ENCODE measurements at places on chromosomes 12 and 14.

DNA sequence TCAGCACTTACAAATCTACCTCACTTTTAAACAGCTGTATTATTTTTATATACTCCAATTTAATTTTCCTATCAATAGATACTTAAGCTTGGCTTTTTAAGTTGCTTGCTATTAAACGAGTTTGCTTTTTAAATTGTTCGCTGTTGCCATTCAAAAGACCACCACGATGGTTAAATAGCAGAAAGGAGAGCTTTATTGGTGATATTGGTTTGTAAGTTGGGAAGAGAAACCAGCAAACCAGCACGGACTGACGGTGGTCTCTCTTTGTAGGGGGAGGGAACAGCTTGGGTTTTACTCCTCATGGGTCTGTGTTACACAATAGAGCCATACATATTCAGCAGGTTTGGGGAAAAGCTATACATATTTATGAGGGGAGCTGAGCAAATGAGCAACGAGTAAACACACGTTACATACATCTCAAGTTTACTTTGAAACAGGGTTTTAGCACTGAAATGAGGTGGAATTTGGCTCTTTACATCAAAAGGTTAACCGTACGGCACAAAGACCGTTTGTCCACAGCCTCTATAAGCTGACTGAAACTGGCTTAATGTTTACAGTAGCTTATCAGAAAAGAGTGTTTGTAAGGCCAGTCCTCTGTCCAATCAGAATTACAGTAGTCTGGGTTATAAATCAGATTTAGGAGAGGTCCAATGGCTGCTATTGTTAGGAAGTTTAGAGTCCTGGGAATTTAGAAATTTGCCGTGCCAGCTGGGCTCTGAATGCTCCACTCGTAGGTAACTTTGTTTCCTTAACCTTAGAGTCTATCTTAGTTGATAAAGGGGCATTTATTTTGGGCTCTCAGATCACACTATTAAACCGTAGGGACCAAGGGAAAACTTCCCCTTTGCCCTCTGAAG is 69.7 kb upstream of the DHRS4 start:
- no peak for DNase-seq

DNA sequence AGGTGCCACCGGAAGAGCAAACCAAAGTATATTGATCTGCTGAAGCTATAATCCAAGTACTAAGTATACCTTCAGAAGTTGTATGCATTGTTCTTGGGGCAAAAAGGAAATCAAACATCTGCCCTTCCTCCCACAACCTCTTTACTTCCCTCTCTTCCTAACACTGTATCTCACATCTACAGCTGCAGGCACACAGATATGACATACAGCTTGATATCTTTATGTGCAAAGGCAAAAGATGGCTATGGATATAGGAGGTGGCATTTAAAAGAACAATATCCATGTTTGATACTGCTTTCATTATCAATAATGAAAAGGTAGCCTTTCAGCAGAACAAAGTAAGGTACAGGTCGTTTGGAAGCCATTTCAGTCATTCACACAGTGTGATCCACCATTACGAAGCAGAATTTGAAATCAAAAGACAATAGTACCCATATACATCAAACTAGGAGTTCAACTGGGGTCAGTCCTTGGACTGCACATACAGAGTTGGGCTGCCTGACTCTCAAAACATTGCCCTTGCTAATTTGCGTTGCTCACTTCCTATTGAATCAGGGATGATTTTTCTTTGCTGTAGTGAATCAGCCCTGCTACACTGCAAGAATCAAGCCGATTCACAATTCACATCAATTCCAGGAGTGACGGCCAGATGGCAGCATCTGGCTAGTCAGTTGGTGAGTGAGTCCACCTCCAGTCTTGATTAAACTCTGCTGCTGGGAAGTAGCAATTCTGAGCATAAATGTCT is 8.9 kb downstream of the ANG start:
- peak; percentile 88 for DNase-seq

DNA sequence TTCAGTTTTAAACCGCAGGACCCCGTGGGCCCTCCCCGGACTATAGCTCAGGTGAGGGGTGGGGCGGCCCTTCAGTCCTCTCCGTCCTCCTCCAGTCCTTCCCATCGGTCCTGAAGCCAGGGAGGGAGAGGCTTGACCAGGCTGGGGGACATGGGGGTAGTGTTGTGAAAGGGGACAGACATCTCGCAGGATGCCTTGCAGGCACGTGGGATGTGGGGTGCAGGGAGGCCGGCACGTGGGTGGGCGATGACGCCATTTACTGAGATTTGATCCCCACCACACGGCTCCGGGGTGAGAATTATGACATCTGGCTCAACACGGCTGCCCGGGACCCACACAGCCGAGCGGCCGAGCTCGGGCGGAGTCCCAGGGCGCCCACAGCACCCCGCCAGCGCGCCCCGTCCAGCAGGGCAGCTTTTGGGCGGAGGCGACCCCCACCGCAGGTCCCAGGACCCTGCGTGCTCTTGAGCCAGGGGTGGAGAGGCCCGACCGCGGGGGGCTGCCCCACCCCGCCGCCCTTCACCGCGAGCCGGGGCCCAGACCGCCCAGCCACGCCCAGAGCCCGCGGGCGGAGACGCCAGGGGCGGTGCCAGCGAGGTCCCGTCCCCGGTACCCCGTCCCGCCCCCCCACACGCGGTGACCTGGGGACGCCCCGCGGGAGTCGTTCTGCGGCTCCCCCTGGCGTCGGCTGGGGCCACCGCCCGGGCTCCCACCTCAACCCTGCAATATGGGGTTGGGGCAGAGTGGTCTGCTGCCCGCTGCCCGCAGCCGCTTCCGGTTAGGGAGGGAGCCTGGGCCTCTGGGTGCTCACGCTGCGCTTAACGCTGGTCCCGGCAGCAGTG is 3.3 kb upstream of the EXOC3L4 start:
- peak; percentile 46 for DNase-seq

- no peak for DNase-seq
Measured at GRCh38 chr14:104895786-104896661, 28.7 kb upstream of the PLD4 start.

GRCh38 chr12:62847709-62848108 is 87.2 kb downstream of the PPM1H start:
- DNase-seq: no peak

- DNase-seq: no peak
Measured at GRCh38 chr12:98893126-98893674, 248.1 kb downstream of the APAF1 start.

GRCh38 chr12:107349008-107349747 is 255.8 kb upstream of the CRY1 start:
- DNase-seq: peak; percentile 82

DNA sequence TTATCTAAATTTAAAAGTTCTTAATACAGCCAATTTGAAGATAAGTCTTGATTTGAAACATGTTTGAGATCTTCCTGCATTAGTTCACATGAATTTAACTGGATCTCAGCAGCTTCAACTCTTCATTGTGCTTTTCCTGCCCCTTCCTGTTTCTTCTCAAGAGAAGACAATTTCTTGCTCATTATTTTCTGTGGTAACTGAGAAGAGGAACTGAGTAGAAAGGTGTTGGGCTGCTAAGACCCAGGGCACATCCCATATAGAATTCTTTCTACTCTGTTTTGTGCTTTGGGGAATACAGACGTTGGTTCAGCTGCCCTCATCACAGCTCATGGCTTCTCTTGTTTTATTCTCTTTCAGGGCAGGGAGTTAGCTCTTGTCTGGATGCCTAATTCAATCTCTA is 110.2 kb downstream of the SNAPC1 start:
- no peak for DNase-seq

DNA sequence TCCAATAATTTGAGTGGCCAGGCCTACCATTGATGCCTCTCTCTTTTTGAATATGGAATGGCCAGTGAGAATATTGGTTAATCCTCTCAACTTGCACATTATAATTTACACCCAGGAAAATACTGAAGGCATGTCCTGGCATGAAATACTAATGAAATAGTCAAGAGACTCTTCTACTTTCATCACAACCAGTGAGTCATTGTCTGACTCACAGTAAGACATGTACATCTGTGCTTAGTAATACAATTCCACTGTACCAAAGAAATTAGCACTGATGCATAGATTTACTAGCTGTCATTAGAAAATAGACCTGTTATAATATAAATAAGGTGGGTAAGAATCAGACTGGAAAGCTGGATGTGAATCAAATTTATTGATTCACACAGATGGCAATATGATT is 31.6 kb downstream of the KCNC2 start:
- peak; percentile 93 for DNase-seq

DNA sequence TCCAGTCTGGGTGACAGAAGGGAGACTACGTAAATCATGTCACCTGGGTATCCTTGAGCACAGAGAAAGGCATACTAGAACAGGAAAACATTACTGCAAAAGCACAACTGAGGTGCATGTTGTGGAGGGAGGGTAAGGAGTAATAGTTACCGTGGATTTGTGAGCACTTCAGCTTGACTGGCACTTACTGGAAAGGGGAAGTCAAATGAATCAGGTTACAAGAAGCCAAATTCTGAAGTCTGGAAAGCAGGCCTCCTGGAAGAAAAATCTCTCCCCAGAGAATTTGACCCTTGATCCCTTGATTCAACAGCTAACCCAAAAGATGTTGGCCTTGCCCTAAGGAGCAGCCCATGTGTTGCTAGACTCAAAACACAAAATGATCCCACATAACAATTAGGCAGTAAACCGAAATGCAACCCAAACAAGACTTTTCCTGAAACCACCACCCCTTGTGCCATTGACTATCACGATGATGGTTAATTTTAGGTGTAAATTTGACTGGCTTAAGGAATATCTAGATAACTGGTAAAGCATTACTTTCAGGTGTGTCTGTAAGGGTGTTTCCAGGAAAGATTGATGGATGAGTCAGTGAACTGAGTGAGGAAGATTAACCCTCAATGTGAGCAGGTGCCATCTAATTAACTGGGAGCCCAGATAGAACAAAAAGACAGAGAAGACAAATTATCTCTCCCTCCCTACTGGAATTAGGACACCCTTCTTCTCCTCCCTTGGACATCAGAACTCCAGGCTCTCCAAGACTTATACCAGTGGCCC is 108.8 kb downstream of the SLC25A21 start:
- no peak for DNase-seq

DNA sequence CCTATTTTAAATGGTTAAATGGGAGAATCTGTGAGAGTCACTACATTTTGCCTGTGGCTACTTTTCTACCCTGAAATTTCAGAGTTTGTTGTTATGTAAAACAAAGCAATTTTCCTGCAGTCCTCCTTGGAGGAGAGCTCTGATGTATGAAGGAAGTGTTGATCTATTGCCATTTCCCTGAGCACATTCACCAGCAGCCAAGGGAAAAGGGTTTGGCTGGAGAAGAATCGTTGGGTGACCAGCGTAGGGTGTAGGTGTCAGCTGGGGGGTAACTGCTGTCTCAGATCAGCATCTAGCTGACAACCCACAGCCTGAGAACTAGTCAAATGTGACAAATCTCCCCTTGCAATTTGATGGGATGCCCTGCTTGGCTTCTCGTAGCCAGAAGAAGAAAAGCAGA is 230.5 kb downstream of the PDZRN4 start:
- DNase-seq: no peak

- DNase-seq: no peak
Measured at GRCh38 chr12:64147011-64147631, 75.0 kb downstream of the KICS2 start.

DNA sequence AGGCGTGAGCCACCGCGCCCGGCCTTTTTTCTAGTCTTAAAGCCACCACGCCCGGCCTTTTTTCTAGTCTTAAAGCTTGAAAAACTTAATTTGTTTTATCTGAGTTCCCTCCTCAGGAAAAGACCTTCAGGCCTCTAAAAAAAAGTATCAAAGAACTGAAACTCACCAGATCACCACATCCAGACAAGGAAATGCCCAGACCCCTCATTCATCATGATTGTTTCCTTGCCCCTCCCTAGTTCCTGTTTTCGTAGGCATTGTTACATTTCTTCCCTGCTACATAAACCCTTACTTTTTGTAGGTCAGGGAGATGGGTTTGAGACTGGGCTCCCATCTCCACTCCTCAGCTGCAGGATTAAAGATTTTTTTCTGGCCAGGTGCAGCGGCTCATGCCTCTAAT is 21.1 kb upstream of the VWF start:
- DNase-seq: peak; percentile 37

- DNase-seq: no peak
Measured at GRCh38 chr12:52900166-52900895, 4.5 kb downstream of the KRT8 start.

- DNase-seq: no peak
Measured at GRCh38 chr12:120639771-120640721, at the start of gene CABP1. Gene CABP1 (plus strand): TSS chr12:120640626. CDS start chr12:120640686, 60 bp downstream.

- peak; percentile 52 for DNase-seq
Measured at GRCh38 chr12:69059465-69060457, 126.8 kb upstream of the CPM start.

DNA sequence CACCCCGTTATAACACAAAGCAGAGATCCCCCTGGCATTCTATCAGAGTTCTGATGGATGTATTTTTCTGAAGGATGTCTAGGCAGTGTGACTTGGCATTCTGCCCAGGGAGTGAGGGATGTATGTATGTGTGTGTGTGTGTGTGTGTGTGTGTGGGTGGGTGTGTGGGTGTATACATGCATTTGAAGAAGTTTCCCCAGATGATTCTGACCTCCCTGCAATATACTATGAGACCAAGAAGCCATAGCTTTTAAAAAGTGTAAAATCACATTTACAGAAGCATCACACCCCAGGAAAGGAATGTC is 59.7 kb upstream of the NAP1L1 start:
- peak; percentile 64 for DNase-seq

DNA sequence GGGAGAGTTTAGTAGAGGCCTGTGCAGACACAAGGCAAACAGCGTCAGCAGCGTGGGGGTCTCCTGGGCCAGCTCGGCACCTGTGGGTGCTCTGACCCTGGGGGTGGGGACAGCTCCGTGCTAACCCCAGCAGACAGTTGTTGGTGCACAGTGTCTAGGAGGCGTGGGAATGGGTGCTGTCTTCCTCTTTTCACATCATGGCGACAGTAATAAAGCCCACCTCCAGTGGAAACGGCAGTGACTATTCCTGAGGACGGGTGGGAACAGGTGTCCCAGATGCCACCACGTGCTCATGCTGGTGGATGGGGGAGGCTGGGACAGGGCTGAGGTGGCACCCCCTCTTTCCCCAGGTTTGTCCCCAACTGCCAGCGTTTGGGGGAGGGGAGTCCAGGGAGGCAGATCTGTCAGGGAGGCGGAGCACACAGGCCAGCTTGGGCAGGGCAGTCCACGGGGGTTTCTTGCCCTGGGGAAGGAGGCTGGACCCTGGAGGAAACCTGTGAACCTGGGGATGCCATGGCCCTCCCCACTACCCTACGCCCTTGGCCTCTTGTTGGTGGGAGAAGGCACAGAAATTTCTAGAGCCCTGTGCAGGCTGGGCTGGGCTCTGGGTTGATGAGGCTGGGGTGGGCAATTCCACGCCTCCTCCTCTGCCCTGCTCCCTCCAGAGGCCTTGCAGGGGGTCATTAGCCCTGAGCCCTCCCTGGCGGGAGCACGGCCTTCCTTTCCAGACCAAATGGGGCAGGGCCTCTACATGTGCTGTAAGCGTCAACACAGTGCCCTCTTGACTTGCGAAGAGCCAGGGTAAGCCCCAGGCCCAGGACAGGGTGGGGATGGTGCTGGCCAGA is 3.8 kb downstream of the ZBTB42 start:
- no peak for DNase-seq

Data from cardiac fibroblast (primary cell).